ENCODE measurements at places on chromosomes 1 and 21.

GRCh38 chr1:17711941-17712340, 43.2 kb upstream of the ACTL8 start:
- no peak for DNase-seq

DNA sequence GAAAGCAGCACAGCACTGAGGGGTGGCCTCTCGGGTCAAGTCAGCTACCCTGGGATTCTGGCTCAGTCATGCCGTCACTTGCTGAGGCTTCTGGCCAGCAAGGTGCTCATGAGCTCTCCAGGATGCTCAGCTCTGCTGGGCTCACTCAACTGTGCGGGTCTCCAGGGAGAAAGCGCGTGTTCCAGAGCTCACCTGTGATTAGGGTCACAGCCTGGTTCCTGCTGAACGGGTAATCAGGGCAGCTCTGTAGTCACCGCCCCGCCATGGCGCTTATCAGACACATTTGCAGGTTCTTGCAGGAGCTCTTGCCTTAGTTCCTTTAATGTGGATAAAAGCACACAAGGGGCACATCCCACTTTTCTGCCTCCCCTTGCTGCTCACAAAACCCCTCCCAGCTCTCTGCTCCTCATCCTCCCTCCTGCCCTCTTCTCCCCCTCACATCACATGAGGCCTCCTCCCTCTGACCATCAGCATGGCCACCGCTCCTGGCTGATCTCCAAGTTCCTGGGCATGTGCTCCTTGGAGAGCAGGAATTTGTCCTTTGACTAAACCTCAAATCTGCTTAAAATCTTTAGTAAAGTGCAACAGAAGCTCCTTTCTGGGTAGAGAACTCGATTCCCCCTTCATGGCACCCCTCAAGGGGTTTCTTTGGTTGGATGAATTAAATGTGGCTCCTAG, 2.0 kb downstream of the PCP4 start:
- DNase-seq, result no peak

DNA sequence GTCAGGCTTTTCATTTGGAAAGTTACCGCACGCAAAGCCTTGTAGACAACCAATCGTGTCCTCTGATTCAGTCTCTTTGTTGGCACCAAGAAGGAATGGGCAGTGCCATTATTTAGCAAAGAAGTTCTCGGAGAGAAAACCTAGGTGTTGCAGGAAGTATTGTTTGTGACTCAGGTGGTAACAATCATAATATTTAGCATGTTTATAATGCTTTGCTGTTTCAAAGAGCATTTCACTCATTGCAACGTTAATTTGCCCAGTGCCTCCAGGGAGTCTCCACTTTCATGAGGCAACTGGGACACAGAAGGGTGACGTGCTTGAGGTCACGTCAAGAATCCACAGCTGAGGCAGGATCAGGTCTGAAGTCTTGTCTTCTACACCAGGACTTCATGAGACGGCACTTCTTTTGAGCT, 31.4 kb downstream of the STPG1 start:
- DNase-seq, result no peak

GRCh38 chr1:230105754-230106625, 39.0 kb downstream of the GALNT2 start:
- no peak for DNase-seq

DNA sequence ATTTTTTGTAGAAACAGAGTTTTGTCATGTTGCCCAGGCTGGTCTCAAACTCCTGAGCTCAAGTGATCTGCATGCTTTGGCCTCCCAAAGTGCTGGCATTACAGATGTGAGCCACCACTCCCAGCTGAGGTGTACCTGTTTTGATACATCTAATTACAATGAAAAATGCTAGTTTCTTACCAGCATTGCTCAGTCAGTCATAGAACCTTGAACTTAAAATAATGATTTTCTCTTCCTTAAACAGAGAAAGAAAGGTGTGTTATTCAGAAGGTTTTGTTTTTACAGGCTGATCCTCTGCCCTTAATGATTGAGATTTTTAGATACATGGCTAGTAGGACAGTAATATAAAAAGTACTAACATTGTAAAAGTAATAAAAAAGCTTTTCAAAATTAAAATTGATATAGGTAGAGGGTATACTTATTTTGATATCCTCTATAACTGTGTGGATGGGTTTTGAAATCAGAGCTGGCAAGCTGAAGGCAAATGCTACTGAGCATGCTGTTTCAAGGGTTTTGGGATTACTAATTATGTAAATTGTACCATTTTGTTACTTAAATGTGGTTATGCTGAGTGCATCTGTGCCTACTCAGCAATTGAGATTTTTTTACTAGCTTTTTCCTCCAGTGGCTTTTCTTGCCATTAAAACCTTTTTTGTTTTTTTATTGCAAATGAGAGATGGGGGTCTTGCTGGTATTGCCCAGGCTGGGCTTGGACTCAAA, 16.1 kb downstream of the PRRC2C start:
- DNase-seq, result no peak

DNA sequence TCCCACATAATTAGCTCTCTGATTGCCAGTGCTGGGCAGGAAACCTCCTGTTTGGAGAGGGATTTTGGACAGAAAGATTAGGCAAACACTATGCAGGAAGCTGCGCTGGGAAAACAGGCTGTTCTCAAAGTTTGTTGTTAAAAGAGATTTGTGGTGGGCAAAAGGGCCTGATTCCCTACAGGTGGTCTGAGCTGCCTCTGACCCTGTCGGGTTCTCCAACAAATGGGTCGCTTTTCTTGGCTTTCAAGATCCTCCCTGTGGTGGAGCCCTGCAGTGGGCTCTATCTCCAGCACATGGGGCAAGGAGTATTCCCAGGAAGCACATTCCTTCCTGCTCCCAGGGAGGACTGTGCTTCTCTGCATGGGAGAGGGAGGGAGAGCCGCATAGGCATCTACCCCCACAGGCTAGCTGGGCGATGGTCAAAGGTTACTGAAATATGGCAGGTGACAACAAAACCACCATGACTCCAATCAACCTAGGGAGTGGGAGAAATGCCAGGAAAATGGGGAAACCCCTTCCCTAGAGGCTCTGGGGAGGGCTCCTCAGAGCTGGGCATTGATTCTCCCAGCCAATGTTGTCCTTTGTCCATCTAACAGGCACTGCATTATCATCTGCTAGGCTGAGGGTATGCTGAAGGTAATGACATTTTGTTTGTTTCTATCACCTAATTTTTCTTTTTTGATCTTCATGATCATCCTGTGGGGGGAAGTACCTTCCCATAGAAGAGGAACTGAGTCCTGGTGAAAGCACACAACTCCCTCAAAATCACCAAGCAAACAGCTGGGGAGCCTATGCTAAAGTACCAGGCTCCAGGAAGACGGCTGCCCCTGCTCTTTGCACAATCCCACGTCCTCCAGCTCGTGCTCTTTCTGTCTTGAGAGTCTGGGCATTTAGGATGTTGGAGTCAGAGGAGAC, 85.3 kb downstream of the PLXNA2 start:
- no peak for DNase-seq

- no peak for DNase-seq
These were observed 12.5 kb downstream of the IQGAP3 start for GRCh38 chr1:156559797-156560385.

DNA sequence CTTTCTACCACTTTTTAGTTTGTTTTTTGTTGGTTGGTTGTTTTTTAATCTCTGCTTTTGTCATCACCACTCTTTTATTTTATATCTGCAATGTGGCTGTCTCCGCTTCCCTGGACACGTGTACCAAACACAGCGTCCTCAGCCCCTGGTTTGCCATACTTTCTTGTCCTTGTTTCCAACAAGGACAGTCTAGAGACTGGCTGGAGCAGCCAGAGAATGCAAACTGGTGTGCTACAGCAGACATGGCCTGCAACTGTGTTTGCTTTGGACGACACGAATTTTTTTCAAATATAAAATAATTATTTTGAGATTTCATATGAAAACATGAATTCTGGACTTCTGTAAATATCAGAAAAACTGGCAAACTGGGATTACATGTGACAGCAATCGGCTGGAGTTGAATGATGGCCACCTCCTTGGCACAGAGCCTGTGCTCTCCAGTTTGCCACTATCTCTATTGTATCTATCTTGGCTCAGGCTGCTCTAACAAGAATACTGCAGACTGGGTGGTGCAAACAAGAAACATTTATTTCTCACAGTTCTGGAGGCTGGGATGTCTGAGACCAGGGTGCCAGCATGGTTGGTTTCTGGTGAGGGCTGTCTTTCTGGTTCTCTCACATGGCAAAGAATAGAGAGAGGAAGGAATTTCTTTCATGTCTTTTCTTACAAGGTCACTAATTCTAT, 34.6 kb upstream of the POU2F1 start:
- no peak for DNase-seq

GRCh38 chr1:245060684-245061374, 94.0 kb upstream of the KIF26B start:
- DNase-seq, result no peak

GRCh38 chr21:45525910-45526306, 16.3 kb downstream of the SLC19A1 start:
- no peak for DNase-seq

DNA sequence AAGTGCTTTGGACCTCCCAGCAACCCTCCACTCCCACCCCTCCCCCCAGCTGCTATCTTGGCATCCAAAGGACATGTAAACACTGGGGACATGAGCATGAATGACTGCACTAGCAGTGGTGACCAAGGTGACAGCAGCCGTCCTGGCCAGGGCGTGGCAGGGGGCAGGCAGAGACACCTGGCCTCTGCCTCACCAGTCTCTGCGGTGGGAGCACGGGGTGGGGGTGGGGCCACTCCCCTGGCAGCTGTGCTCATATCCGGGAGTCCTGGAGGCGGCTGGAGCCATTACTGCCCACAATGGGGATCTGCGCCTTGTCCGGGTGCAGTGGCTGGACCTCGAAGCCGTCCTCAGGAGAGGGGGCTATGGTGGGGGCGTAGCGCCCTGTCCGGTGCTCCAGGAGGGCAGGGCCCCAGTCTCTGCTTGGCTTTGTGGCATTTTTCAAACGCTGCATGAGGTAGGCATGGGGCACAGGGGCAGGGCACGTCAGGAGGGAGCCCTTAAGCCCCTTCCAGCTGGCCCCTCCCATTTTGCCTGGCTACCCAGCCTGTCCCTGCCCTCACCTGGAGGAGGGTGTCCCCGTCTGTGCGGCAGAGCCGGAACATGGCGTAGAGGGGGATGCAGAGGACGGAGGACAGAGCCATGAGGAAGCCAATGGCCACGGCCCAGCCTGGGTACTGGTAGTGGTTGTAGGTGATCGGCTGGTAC, 6.0 kb downstream of the CCDC24 start:
- DNase-seq, result no peak

DNA sequence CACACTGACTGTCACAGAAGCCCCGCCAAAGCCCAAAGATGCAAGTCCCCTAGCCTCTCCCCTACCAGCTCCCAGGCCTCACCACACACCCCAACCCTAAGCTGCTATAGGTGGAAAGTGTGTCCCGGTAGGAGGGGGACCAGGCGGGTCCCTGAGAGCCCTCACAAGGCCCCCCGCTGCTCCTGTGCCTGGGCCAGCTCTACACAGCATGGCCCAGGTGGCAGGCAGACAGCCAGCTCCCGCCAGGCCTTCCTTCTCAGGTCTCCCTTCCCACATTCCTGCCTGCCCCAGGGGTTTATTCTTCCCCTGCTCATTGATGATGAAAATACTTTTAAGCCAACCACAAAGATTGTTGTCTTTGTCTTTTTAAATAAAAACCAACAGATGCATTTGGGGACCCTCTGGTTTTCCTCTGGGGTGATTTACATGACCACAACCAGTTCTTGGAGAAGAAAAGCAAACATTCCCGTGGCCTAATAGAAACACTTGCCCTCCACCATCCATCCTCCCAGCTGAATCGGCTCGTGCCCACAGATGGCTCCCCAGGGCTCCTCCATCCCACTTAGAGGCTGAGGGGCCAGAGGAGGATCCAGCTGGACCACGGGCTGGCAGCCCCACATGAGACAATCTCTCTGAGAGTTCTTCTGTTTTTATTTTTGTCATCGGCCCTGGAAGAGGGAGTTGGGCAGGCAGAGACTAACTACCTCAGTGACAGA, 93.1 kb downstream of the DMRTB1 start:
- DNase-seq, result no peak

DNA sequence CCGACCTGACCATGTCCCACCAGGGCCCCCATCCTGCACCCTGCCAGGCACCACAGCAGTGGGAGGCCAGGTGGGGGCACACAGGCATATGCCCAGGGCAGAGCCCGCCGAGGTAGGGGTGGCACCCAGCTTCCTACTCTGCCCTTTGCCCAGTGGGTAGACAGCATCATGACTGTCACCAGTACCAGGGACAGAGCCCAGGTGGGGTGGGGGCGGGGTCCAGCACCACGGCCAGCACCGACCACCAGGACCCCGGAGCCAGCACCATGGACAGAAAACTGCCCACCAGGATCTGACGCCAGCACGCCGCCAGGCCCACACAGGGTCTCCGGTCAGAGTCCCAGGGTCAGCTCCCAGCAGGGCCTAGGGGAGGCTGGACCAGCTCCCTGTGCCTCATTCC, 3.8 kb downstream of the TAS1R3 start:
- DNase-seq, result no peak

DNA sequence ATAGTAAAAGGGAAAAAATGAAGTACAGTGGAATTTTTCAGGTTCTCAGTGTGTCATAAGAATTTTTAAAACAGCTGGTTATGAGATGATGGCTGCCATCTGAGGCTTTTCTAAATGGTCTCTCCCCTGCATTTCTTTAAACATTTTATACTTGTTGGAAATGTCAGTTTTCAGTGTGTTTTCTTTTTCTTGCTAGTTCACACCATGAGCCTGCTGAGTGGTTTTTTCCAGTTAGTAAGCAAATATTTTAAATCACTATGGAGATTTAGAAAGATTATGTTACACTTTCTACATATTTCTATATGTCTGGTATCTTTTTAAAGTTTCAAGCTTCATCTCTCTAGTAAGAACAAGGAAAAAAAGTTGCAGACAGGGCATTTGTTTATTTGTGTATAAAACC, 9.6 kb downstream of the RBM15 start:
- DNase-seq, result no peak

DNA sequence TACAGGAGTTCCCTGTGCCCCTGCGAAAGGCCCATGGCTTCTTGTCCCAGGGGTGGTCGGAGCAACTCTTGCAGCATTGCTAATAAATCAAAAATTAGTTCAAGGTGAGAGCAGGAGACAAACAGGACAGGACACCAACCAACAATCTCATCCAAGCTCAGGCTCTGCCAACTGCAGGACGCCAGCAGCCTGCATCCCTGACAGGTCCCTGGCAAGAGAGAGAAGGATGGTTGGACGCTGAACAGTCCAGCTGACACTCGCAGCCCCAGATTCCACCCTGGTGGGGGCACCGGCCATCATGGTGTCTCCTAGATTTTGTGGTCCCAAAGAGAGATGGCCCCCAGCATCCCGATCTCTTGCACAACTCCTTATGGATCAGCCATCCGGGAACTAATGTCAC, 142.1 kb upstream of the VAMP3 start:
- DNase-seq, result no peak

GRCh38 chr1:6447016-6447817, 18.8 kb downstream of the TNFRSF25 start:
- DNase-seq, result no peak

- DNase-seq, result no peak
These were observed at the start of gene KMO for GRCh38 chr1:241532162-241532531. KMO (plus strand) TSS chr1:241532378; CDS start chr1:241532445, 67 bp downstream.

DNA sequence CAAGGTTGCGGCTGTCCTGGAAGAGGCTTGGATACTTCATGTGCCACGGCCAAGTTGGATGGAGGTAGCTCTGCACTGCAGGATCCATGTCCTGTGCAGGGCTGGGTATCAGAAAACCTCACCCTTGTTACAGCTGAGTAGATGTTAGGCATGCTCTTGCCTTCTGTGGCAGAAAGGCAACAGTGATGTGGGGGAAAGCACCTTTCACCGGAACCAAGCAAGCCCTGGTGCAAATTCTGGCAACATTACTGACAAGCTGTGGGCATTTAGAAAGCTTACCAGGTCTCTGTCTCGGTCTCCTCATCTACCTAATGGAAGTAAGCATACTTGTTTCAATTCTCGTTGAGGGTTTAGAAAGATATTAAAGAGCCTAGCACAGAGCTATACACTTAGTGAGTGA, 14.5 kb upstream of the CDCA8 start:
- DNase-seq, result no peak
